ENCODE measurements at places on chromosomes 3 and 15. TPM values are rescaled to one million over a fixed set of nuclear protein-coding genes. Genes with fewer than 3 reads are reported as not detected.
A peak's percentile ranks its signal among the peaks of the same experiment; 100 is the strongest.

Gene FGF7
- total RNA-seq: 48.3 TPM

Gene RAB6B
- total RNA-seq: 8.2 TPM

Gene MKRN3
- total RNA-seq: 1.1 TPM

Gene GOLGA8S
- total RNA-seq: 0.65 TPM

Gene IQCF5
- total RNA-seq: not detected

Gene GHSR
- total RNA-seq: not detected

Gene DUOXA1
- total RNA-seq: 87.3 TPM

- DNase-seq: no peak
Measured at GRCh38 chr3:32818229-32818969, 602 bp downstream of the TRIM71 start.

- no peak for DNase-seq
Measured at GRCh38 chr3:30512576-30512975, 93.8 kb upstream of the TGFBR2 start.

DNA sequence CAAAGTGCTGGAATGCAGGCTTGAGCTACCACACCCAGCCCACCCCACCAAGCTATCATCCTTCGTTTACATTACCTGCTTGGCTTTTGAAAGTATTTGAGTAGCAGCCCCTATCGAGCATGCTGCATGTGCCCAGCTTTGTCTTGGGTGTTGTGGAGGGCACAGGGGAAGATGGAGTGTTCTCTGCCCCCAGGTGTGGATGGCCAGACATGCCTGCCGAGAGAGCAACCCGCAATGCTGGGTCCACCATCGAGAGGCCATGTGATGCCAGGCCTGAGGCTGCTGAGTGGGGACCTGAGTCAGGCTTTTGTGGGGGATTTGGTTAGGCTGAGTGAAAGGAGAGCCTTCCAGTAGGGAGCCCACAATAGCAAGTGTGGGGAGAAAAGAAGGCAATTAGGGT lies 25.9 kb downstream of the FOXL2NB start:
- no peak for DNase-seq

DNA sequence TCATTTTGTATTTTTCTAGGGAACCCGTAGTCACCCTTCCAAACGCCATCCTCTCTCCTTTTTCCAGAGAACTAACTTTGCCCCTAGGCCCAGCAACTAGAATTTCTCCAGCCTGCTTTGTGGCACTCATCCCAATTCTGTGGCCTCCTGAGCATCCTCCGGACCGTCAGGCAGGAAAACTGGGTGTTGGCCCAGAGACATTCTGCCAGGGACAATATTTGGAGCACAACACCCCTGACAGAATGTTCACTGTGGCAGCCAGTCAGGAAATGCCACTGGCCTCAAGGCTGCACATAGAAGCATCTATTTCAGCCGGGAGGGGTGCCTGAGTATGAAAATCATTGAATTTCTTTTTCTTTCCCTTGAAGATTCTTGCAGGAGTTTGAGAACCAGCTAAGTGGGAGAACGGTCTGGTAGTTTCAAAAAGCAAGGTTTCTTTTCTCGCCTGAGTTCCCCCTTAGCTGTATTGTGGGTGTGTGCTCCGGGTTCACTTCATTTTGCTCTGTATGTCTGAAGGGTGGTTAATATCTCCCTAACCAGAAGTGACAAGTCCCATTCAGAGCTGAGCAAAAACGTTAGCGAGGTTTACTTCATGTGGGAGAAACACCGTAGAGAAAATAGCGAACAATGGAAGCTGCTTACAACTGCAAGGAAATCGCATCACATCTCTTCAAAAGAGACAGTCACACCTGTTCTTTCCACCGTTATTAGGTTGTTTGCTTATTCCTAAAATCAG lies 108.1 kb upstream of the TPM1 start:
- DNase-seq: no peak

DNA sequence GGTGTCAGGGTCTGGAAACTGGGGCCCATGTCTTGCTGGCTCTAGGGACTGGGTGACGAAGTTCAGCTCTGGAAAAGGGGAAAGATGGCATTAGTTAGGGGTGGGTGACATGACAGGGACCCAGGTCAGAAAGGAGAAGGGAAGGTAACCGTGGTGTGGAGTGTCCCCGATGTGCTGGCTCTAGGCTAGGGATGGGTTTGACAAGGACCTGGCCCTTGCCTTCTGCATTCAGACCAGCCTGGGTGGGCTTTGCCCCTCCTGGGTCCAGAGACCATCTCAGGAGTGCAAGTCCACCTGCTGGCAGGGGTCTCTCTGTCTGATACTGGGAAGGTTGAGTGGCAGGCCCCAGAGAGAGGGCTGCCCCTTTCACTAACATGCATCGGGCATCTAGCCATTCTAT lies 28.7 kb upstream of the ATP2B2 start:
- DNase-seq: peak; percentile 24

DNA sequence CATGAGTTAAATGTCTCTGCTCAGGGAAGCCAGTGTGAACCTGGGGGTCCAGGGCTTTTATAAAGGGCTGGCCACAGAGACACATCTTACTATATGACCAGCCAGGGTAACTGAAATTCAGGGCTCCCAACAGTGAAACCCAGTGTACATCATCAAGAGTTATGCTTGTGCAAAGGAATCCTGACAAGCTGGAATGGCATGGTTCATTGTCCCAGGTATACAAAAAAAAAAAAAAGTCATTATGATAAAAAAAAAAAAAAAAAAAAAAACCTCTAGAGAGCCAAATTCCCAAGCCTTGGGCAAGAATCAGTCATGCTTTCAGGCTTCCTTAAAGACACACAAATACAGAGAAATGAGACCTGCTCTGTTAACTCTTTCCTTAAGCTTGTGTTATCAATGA lies 452.0 kb downstream of the GABRG3 start:
- no peak for DNase-seq

- no peak for DNase-seq
Measured at GRCh38 chr15:70519616-70520015, 243.7 kb downstream of the UACA start.

DNA sequence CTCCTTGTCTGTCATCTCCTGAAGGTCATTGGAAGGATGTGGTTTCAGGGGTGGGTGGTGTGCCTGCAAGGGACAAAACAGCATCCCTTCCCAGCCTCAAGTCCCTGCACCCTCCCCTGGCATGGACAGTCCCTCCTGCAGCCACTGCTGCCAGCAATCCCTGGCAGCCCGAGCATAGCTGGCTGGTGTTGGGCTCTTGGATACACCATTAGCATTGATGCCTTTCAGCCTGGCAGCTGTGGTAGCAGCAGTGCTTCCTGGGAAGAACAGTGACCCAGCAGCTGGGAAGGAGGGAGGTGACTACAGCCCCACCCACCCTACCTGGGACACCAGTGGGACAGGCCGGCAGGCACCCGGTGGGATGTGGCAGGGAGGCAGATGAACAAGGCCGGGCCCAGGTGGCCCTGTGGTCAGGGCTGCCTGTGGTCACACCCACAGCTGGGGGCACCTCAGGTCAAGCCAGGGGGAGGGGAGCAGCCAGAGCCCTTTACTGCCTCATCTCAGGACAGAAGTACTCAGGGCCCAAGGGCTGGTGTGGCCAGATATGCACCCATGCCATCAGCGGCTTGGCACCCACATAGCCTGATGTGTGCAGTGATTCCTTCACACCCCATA lies 32.9 kb upstream of the TMEM115 start:
- DNase-seq: no peak

DNA sequence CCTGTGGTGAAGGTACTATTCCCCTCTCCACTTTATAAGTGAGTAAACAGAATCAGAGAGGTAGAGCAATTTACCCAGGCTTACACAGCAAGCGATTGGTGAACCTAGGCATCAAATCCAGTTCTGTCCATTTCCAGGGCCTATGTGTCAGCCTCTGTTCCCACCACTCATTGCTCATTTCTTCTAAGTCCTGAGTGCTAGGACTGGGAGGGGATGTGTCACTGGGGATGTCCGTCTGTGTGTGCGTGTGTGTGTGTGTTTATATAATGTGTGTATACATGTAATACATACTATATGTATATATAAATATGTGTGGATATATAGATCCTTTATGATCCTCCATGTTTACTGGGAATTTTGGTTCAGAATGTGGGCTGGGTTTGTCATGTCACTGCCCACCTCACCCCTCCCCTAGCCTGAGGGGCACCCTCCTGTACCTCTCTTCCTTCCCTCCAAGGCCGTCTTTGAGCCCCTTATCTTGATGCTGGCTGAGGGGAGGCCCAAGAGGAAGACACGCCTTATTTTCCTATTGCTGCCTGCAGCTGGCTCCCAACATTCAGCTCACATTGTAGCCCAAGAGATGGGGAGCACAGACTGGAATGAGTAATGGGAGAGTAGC lies 2.1 kb downstream of the TMEM43 start:
- DNase-seq: peak; percentile 20

GRCh38 chr3:82133070-82133606 lies 371.7 kb upstream of the GBE1 start:
- DNase-seq: peak; percentile 57

- DNase-seq: no peak
Measured at GRCh38 chr15:95812491-95812890, 518.0 kb upstream of the NR2F2 start.

GRCh38 chr3:193114431-193115340 lies 126.3 kb upstream of the PLAAT1 start:
- DNase-seq: no peak

GRCh38 chr3:127585813-127586413 lies 4.6 kb downstream of the TPRA1 start:
- no peak for DNase-seq

GRCh38 chr15:69163141-69163669 lies 2.8 kb downstream of the GLCE start:
- no peak for DNase-seq

DNA sequence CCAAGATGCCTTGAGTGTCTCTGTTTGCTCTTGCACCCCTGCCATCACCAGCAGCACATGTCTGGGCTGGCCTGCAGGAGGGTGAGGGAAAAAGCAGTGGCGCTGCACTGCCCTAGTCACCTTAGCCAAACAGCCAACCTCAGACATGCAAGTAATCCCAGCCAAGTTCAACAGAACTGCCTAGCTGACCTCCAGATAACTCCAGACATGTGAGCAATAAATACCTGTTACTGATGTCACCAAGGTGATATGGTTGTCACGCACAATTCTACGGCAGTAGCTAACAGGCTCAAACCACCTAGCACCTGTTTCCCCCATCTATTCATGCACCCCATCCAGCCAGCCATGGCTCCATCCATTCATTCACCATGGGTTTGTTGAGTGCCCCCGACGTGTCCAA lies 99.9 kb downstream of the SRGAP3 start:
- peak; percentile 75 for DNase-seq

DNA sequence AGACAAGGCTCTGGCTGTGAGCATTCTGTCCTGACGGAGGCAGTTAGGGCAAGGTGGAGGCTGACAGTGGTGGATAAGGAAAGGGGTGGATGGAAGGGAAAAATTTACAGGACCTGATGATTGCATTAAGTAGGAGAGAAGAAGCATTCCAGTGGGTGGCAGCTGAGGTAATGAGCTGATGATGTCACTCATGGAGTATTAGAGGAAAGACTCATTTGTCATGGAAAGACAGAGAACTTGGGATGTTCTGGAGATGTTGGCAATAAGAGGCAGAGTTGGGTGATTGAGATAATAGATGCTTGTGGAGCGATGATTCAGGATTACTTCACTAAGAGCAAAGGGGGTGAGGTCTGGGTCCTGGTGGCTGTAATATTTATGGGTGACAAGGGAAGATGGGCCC lies 63.6 kb upstream of the SCN5A start:
- DNase-seq: no peak

DNA sequence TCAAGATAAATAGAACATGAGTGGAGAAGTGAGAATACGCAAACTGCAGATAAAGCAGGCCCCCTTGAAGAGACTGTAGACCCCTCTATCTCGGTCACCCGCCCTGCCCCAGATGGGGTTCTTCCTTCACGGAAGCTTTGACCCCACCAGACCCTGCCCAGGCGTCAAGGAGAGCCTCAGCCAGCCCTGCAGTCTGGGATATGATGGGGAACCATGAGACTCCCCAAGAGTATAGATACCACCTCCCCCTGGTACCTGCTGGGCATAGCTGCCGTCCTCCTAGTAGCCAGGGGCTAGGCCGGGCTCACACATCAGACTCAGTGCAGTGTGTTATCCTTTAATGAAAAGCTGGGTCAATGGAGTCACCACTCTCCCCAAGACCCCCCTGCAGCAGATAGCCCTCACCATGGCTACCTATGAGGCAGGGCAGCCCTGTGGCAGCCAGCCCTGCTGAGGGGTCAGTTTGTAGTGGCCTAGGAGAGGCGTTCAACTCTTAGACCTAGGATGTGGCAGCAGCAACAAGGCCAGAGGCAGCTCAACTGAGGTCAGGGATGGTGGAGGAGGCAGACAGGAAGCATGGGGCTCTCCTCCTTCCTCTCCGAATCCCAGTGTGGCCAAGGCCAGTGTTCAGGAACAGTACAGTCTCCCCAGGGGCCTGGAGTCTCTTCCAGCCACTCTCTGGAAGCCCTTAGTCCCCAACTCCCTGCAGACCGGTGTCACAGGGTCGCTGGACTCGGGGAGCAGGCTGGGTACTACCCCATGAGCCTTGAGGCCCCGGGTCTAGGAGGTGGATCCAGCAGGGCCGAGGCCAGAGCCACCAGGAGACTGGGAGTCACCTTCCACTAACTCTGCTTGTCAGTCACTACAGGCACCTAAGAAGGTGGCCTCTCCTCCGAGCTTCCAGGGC lies 26.1 kb downstream of the PLXNB1 start:
- DNase-seq: peak; percentile 42

GRCh38 chr15:85550283-85550682 lies 169.9 kb downstream of the AKAP13 start:
- DNase-seq: no peak

DNA sequence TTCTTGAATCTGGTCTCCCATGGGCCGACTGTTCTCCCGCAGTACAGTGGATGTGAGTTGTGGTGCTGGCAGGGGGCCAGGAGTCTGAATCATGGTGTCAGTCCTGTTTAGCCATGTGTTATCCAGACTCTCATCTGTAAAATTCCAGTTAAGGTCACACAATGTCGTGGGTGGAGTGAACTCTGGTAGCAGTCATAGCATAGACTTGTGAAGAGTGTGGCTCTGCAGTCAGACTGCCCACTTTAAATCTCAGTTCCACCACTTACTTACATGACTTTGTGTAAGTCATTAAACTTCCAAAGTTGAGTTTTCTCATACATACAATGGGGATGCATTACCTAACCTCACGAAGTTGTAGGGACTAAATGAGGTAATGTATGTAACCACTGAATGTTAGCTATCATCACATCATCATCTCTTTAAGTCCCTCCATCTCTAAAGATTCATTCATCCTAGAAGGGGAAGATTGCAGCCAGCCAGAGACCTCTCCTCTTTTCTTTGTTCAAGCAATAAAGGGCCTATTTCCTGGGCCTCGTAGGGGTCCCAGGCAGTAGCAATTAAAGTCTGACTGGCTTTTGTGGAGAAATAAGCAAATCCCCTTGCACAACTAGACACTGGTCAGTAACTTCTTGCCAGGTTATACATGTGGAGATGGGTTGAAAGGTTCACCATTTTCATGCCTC lies 93.9 kb downstream of the PCCB start:
- DNase-seq: peak; percentile 89

All from ureter (tissue), 1 donor.